ENCODE measurements at places on chromosomes 5 and 9.

- no peak for DNase-seq
Observed at GRCh38 chr9:110125207-110125751, 82.7 kb downstream of the C9orf152 start.

DNA sequence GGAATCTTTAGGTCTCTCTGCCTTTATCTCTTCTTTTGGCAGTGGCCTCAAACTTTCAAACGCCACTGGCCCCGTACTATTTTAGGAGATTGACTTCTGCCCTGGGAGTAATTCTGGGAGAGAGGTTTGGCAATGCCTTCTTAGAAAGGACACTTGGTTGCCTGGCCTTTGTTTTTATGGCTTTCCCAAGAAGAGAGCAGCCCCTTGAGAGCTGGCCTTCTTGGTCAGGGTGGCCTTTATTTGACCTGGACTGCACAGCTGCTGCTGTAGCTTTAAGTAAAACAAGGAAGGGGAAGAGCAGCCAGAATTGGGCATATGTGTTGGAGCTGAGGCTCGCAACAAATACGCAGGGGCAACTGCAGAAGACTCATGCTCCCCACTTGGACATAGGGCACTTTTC is 60.8 kb downstream of the PTPN3 start:
- no peak for DNase-seq

GRCh38 chr9:94718936-94719335 is 7.6 kb upstream of the AOPEP start:
- DNase-seq, result no peak

DNA sequence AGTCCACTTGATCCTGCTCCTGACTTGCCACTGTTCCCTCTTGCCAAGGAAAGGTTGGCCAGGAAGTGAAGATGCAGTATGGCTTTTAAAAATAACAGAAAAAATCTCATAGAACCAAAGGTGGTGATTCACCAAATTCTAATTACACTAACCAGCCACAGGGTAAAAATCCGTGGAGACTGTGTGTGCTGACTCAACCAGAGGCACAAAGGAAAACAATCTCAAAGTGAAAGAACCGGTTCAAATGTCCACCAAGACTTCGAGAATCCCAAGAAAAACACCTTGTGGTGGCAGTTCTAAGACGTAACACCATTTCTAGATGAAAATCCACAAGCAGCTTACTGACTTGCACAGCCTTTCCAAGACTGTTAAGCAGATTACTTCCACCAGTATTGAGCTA is 279.1 kb downstream of the TLE1 start:
- DNase-seq, result no peak

DNA sequence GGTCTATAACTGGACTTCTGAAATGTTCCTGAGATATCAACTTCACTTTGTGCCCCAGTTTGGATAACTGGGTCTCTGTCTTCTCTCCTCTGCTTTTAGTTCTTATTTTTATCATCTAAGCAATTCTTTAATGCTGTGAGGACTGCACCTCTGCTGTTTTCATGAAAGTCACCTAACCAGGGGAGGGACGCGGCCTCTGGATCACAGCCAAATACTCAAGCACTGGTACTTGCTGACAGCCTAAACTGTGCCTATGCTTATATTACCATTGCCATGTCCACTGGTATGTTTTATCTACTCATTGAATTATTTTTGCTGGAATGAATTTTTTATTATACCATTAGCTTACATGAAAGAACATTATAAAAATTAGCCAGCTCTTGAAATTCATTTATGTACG is 674.0 kb downstream of the DMRTA1 start:
- no peak for DNase-seq

- no peak for DNase-seq
Observed at GRCh38 chr9:115008536-115009270, 78.3 kb upstream of the TNFSF8 start.

- DNase-seq, result no peak
Observed at GRCh38 chr9:4922730-4923129, 62.3 kb upstream of the JAK2 start.

GRCh38 chr5:153752890-153753289 is 262.4 kb downstream of the GRIA1 start:
- DNase-seq, result no peak

DNA sequence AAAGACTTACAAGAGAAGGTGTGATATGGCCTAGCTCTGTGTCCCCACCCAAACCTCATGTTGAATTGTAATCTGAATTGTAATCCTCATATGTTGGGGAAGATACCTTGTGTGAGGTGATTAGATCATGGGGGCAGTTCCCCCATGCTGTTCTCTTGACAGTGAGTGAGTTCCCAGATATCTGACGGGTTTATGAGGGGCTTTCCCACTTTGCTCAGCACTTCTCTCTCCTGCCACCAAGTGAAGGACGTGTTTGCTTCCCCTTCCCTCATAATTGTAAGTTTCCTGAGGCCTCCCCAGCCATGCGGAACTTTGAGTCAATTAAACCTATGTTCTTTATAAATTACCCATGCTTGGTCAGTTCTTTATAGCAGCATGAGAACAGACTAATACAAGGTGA is 49.0 kb downstream of the CDO1 start:
- DNase-seq, result no peak

- no peak for DNase-seq
Observed at GRCh38 chr5:51013036-51013435, 346.6 kb downstream of the PARP8 start.

DNA sequence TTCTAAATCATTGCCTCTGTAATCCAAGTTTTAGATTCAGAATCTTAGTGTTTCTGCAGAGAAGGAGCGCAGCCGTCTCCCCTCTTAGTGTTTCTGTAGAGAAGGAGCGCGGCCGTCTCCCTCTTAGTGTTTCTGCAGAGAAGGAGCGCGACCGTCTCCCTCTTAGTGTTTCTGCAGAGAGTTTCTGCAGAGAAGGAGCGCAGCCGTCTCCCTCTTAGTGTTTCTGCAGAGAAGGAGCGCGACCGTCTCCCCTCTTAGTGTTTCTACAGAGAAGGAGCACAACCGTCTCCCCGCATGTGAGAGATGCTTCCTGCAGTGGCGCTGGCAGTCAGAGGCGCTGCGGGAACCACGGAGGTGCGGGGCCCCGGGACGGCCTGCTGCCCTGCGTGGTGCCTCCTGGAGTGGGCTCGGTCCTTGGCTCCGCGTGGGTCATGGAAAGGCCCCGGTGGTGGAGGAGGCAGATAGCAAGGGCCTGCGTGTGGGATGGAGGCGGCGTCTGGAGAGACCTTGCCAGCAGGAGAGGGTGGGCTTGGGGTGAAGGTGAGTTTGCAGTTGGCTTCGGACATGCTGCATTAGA is 10.9 kb downstream of the CEP72 start:
- DNase-seq, result no peak

DNA sequence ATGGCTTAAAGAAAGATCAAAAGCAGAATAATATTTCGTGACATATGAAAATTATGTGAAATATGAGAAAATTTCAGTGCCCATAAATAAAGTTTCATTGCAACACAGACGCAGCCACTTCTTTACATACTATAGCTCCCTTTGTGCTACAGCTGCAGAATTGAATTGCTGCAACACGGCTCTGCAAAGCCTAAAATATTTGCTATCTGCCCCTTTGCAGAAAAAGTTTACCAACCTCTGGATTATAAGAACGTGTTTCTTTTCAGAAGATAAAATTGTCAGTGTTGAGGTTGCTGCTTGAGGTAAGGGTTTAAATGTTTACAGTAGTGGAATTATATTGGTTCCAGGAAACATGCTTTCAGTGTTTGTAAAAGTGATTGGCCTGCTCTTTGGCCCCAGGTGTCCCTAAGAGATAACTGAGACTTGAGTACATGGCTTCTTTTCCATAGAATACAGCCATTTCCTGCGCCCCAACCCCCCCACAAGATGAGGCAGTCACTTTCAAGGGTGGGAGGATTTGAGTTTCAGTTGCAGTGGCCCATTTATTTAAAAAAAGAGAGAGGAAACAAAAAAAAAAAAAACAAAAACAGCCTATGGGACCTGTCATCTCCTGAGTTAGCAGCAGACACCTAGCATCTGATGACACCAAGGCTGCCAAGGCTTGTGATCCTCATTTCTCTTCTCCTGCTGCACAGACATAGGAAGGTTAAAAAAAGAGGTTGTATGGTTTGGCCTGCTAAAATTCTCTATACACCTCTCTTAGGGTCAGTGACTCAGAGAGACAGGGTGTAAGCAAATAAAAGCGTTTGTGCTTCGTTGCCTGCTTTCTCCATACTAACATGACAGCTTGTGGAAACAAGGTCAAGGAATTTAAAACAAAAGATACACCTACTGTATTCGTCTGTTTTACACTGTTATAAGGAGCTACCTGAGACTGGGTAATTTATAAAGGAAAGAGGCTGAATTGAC is 28.0 kb upstream of the HTR4 start:
- no peak for DNase-seq

- no peak for DNase-seq
Observed at GRCh38 chr5:9108162-9108561, 437.7 kb downstream of the SEMA5A start.

GRCh38 chr9:129990269-129991010 is 52.5 kb downstream of the FNBP1 start:
- no peak for DNase-seq

DNA sequence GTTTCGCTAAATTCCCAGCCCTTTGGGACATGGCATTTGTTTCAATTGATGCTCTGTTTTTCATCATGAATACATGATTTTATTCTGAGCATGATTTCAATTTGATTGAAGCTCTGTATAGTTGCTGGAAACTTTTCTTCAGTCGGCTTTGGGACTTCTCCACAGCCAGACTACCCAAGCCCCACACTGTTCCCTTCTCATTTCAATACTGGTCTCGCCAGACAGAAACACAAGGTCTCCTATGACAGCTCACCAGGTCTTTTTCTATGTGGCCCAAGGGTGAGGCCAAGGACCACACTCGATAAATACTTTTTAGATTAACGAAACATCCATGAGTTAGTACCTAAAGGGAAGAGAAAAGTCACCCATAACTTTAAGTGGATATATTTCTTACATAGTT is 132.2 kb downstream of the ARL15 start:
- DNase-seq, result no peak

- DNase-seq, result no peak
Observed at GRCh38 chr9:93173365-93174051, 10.4 kb upstream of the WNK2 start.

- DNase-seq, result no peak
Observed at GRCh38 chr5:177232761-177233160, 70.8 kb downstream of the RAB24 start.

GRCh38 chr5:154478752-154479159 is 729 bp upstream of the HAND1 start:
- no peak for DNase-seq

GRCh38 chr5:180495292-180495691 is 1.1 kb downstream of the CNOT6 start:
- no peak for DNase-seq

- DNase-seq, result no peak
Observed at GRCh38 chr9:30301271-30301963, 2083.0 kb upstream of the ACO1 start.

GRCh38 chr5:41815663-41816229 is 54.5 kb downstream of the OXCT1 start:
- no peak for DNase-seq

- DNase-seq, result peak; percentile 52
Observed at GRCh38 chr9:31799953-31800609, 584.4 kb upstream of the ACO1 start.

Measured in SK-N-DZ (cell line).